ENCODE measurements at places on chromosomes 1 and 21. TPM values are rescaled to one million over a fixed set of nuclear protein-coding genes. Genes with fewer than 3 reads are reported as not detected.

DNA sequence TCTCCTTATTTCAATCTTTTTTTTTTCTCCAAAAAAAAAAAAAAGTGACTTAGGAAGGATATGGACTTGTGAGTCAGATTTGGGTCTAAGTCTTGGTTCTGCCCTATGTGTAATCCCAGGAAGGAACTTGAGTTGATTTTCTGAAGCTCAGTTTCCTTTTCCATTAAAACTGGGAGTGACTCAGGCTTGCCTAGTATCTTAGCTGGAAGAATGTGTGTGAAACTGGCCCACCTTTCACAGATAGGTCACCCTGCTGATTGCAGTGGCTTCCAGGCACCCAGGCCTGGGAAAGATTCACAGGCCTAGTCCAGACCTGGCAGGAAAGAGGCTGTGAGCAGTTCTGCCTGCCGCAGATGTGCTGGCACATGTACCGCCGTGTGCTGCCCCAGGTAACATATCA is 218.3 kb upstream of the HOOK1 start:
- no peak for DNase-seq

DNA sequence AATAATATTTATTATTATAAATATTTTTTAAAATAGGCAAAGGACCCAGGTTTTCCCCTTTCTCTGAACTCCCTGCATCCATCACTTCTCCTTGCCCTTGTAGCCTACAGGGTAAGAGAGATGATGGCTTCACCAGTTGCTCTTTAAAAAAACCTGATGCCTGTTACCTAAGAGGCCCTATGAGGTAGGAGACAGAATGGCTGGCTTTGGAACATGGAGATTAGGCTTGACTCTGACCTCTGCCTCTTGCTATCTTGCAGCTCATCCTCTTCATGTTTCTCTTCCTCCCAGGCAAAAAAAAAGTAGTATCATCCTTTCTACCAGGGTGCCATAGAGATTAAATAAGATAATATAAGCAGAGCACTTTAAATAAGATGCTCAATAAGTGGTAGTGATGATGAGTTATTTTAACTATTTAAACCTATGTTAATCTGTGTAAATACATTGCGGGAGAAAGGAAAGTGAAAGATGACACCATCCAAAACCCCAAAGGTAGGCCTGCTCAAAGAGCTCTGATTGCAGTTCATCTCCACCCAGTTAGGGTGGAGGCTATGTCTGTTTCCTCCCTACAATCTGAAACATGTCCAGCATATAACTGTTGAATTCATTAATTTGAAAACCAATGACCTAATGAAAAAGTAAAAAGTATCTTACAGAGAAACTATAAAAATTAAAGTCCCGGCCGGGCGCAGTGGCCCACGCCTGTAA is 51.8 kb downstream of the RGS2 start:
- no peak for DNase-seq

DNA sequence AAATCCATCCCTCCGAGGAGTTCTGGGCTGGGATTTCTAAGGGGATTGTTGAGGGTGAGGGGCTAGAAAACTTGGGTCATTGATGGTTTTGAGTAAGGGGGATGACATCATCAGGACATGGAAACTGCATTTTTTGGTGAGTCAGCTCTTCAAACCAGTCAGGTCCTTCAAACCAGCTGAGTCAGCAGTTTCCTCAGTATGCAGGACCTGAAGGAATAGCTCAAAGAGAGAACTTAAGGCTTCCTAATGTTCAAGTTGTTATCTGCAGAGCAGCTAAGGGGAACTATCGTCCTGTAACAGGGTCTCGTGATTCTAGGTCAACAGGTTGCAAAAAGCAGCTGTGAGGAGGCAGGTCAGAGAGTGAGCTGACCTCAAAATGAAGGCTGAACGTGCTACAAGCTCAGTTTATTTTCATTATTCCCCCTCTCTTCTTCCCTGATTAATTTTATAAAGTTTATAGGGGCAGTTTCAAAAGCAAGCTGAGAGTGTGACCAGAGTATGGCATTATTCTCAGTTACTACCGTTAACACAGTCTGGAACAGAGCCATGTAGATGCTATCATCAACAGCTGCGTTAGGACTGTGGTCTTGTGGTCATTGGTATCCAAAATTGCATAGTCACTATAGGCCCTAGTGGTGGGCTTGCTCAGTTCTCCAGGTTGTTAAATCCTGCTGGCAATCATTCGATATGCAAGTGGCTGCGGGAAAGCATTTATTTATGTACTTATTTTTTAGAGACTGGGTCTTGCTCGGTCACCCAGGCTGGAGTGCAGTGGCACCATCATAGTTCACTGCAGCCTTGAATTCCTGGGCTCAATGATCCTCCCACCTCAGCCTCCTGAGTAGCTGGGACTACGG is 10.7 kb upstream of the SDC3 start:
- no peak for DNase-seq

DNA sequence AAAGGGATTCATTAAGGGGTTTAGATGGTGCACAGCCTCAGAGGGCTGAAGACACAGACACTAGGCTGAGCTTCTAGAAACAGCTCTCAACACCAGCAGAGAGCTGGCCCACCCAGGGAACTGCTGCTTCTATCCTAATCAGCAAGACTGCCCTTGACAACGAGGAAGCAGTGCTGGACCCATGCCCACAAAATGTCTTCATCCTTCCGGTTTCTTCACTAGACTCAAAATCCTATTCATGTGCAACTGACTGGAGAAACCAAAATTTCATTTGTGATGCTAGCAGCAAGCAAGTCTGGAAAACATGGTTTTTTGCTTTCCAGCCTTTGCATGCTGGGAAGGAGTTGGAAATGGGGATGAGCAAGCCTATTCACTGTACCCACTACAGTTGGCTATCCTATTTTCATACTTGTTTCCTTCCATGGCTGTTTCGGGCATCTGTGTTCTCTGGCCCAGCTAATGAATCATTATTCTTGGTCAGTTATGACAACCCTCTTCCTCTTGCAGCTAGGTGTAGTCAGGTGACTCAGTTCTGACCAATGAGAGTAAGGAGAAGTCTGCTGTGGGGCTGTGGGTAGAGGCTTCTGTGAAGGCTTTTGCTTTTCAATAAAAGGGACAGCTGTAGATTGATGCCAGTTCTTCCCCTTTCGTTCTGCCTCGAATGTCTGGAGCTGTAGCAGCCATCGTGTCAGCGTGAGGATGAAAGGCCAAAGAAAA is 14.6 kb upstream of the TMEM61 start:
- no peak for DNase-seq

DNA sequence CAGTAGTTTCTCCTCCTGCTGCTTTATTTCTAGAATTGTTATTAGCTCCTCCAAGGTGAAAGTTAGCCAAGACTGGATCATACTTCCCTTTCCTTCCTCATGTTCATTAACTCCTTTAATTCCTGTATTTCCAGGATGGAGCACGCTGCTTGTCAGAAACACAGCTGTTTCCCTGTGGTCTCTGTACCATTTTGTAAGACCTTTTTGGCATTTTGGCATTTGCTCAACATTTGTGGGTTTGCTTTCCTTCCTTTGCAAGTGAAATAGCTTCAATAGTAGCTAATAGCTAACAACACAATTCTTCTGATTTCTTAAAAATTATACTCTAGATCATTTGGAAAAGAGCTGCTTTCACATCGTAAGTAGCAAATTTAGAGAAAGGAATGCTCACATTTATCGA is 44.3 kb upstream of the HPDL start:
- DNase-seq, result no peak

Gene RABGGTB
- 77.0 TPM for polyA plus RNA-seq

DNA sequence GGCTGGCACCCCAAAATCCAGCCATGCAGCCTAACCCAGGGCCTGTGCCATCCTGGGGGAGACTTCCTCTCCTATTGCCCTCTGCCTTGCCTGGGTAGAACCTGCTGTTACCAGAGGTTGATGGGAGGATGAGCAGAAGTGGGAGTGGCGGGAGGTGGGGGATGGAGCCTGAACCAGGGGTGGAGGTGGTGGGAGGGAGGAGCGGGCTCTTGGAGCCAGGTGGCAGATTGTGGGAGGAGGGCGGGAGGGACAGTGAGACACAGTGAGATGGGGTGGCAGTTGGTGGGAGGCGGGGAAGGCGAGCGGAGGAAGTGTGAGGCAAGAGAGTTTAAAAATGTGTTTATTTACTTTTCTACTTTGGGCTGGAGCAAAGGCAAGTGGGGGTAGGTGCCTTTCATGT is 87.3 kb downstream of the KCNJ6 start:
- no peak for DNase-seq

GRCh38 chr1:109722908-109723691 is 11.0 kb downstream of the GSTM5 start:
- DNase-seq, result no peak

DNA sequence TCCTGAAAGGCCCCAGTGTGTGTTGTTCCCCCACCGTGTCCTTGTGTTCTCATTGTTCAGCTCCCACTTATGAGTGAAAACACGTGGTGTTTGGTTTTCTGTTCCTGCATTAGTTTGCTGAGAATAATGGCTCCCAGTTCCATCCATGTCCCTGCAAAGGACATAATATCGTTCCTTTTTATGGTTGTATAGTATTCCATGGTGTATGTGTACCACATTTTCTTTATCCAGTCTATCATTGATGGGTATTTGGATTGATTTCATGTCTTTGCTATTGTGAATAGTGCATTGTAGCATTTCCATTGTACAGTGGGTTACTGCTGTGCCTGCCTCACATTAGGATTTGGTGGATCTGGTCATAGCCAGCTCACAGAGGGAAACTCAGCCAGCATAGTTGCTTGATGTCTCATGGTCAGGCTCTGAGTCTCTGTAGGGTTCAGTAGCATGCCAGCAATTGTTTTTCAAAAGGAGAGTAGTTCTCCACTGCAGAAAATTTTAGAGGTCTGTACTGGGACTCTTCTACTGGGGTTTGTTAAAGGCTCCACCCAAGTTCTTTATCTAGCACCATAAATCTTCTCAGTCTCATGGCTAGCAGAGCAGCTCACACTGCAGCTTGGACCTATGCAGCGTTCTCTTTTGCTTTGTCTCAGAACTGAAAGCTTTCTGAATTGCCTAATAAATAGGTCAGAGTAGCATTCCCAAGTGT is 41.0 kb downstream of the RUNX3 start:
- DNase-seq, result no peak

Gene DENND2D
- 18.2 TPM for polyA plus RNA-seq

GRCh38 chr1:54310439-54311328 is 95.5 kb downstream of the SSBP3 start:
- no peak for DNase-seq

Gene CHIA
- not detected for polyA plus RNA-seq

Gene ACTL8
- polyA plus RNA-seq, result not detected

DNA sequence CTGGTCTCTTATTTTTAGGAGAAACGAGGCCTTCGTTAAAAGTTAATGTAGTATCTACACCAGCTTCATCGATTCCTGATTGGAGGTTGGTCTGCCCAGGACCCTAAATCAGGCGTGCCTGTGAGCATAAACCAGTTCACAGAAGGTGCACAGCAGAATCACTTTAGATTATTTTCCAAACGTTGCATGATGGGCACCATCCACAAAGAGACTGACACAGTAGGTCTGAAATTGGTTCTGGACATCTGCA is 256 bp upstream of the TARBP1 start:
- DNase-seq, result no peak

Gene AVPR1B
- 1.6 TPM for polyA plus RNA-seq

GRCh38 chr1:72140222-72140621 is 142.1 kb downstream of the NEGR1 start:
- no peak for DNase-seq

- DNase-seq, result no peak
Observed at GRCh38 chr21:38646213-38646837, 148.0 kb upstream of the ERG start.

Gene AGMAT
- 35.9 TPM for polyA plus RNA-seq

Gene BCAS2
- 58.7 TPM for polyA plus RNA-seq

- peak; percentile 73 for DNase-seq
Observed at GRCh38 chr1:208528578-208529240, 284.5 kb upstream of the PLXNA2 start.

GRCh38 chr1:150149271-150150132 is at the start of gene PLEKHO1:
PLEKHO1 (plus strand) TSS chr1:150149916; CDS start chr1:150150258, 342 bp downstream.
- peak; percentile 77 for DNase-seq

Gene PTPRC
- 4.8 TPM for polyA plus RNA-seq

DNA sequence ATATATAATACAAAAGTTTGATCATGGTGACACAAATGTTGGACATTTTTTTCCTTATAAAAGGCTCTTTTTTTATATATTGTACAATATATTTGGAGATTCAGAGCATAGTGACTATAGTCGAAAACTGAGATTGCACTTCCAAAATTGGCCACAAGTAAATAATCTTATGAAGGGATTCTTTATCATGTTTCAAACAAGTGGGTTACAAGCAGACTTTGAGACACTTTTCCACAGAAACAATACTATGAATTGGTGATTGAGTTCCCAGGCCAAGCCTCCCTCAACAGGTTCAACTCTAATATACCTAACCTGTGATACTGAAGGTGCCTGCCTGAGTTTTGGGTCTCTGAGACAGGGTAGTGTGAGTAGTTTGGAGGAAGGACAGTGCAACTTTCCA is 13.8 kb downstream of the LEPR start:
- DNase-seq, result no peak

Gene TSSK3
- 2.1 TPM for polyA plus RNA-seq

GRCh38 chr1:35269201-35269988 is 886 bp downstream of the ZMYM4 start:
- DNase-seq, result peak; percentile 12

DNA sequence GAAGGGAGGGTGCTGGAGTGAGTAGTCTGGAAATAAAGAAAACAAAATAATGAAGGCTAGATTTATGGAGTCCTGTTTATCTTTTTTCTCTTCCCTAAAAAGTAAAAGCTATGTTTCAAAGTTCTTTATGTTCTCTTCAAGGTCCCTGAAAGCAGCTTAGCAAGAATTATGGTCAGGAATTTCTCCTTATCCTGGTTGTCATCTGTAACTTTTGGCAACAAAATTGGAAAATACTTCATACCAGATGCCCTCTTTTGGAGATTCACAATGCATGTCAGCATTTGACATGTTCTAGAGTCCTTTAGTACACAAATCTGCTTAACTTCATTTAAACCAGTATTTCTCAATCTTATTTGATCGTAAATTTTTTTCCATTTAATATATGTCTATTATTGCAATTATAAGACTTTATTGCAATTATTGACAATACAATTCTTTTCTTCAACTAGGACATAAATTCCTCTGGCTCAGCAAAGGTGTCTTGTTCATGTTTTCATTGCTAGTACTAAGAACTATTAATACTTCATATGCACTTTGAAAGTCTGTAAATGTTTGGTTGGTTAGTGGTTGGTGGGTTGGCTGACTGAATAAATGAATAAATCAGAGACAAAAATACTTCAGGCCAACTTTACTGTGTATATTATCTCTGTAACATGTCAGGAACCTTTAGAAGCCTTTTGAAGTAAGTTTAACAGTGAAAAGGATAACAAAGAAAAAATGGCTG is 101.5 kb downstream of the ATP1B1 start:
- DNase-seq, result peak; percentile 12

Data from renal pelvis (tissue), 12 donors.